ENCODE measurements at places on chromosomes 13 and 19.

- no peak for DNase-seq
Observed at GRCh38 chr13:33284031-33284430, 1.5 kb downstream of the STARD13 start.

DNA sequence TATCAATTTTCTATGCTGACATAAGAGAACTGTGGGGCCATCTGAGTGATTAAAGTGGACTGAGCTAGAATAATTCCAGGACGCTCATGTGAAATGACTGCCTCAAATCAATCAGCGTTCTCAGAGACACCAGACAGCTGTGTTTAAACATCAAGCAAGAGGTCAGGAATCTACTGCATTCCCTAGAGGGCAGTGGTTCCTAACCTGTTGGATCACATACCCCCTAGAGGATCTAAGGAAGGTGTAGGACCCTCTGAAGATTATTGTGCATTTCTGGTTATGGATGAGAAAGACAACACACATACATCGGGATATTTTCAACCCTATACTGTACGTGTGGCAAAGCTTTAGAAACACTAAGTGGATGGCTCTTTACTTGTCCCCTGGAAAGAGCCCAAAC lies 51.8 kb upstream of the FREM2 start:
- no peak for DNase-seq

DNA sequence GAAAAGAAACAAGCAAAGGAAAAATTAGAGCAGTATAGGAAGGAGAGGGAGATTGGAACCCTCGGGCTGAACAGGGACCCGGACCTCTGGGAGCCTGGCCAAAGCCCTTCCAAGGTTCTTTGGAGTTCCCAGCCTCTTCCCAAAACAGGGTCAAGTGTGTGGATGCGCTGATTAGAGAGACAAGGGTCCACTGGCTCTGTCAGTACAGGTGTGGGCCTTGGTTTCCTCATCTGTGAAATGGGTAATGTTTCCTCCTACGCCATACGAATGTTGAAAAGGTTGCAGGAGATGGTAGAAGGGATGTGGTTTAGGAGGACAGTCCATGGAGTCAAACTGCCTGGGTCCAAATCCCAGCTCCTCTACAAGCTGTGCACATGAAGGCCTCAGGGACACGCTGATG lies 2.1 kb upstream of the SYCN start:
- DNase-seq, result no peak

- no peak for DNase-seq
Observed at GRCh38 chr13:112240076-112240475, 136.1 kb upstream of the SPACA7 start.

GRCh38 chr13:104597546-104598180 lies 1531.4 kb upstream of the SLC10A2 start:
- DNase-seq, result no peak

DNA sequence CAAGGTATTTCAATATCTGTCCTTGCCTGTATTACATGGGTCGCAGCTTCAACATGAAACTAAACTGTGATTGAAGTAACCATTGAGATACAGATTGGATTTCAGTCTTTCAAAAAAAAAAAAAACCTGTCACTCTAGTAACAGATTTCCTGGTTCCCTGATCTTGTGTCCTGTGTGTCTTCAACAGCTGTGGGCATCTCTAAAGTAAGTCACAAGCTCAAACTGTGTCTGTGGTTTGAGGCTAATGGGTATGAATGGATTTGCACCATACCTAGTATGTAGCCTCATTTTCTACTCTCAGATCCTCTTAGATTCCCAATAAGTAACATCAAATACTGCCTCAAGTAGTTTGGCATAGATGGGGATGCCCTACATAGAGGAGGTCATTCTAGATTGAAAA lies 300.1 kb downstream of the COG6 start:
- no peak for DNase-seq

DNA sequence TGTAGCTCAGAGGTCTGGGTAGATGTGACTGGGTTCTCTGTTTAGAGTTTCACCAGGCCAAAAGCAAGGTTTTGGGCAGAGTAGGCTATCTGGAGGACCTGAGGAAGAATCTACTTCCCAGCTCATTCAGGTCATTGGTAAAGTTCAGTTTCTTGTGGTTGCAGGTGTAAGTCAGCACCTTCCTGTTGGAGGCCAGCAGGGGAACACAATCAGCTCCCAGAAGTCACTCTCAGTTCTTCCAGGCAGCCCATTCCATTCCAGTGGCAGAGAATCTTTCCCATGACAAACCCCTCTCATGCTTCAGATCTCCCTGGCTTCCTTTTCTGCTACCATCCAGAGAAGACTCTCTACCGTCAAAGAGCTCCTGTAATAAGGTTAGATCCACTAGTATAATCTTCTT lies 176.2 kb upstream of the UFM1 start:
- no peak for DNase-seq

DNA sequence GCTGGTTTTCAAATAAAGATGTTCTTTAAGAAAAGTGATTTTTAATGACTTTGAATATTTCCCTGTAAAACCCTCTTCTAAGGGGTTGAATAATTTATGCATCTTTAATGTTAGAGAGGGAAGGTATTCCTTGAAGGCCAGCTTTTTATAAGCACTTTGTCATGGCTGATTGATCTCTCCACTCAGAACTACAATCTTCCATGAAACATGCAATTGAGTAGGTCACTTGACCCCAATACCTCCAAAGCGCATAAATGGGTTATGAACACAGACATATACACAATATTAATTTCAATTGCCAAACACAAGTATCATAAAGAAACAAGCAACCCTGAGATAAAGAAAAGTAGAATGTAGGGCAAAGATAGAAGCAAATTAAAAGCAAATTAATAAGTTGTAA lies 359.9 kb downstream of the MTUS2 start:
- DNase-seq, result no peak

DNA sequence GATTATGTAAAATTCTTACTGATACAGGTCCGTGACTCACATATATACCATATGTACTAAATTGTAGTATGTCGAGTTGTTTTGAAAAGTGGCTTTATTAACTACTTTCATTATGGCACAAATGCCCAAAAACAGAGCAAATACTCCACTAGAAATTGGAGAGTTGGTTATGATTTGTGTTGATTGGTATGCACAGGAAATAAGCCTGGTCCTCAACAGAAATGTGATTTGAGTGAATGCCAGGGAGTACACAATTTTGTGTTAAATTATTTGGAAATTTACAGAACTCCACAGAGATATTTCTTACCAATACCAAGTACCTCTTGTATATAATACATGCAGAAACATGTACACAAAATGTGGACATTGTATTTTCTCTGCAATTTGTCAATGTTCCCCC lies 676.7 kb downstream of the PCDH9 start:
- no peak for DNase-seq

- DNase-seq, result no peak
Observed at GRCh38 chr19:3338541-3339181, 27.7 kb upstream of the NFIC start.

GRCh38 chr13:113374511-113375175 lies 10.7 kb upstream of the GRTP1 start:
- no peak for DNase-seq

GRCh38 chr13:75554464-75554863 lies 4.9 kb downstream of the UCHL3 start:
- no peak for DNase-seq

DNA sequence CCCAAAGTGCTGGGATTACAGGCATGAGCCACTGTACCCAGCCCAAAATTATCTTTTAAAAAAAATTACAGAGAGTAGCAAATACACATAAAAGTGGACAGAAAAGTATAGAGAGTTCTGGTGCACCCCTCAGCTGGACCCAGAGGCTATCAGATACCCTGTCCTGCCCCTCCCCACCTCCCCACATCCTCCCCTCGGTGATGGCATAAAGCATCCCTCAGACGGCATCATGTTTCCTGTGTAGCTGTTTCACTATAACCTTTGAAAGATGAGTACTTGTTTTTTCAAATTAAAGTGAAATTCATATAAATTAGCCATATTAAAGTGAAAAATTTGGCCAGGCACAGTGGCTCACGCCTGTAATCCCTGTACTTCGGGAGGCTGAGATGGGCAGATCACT lies 20.1 kb downstream of the SLC27A1 start:
- no peak for DNase-seq

DNA sequence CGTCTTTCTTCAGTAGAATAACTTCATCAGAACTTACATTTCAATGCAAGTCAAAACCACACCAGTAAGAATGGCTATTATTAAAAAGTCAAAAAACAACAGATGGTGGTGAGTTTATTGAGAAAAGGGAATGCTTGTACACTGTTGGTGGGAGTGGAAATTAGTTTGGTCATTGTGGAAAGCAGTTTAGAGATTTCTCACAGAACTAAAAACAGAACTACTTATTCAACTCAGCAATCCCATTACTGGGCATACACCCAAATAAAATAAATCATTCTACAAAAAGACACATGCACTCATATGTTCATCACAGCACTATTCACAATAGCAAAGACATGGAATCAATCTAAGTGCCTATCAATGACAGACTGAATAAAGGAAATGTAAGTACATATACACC lies 231.2 kb downstream of the NHLRC3 start:
- DNase-seq, result no peak

DNA sequence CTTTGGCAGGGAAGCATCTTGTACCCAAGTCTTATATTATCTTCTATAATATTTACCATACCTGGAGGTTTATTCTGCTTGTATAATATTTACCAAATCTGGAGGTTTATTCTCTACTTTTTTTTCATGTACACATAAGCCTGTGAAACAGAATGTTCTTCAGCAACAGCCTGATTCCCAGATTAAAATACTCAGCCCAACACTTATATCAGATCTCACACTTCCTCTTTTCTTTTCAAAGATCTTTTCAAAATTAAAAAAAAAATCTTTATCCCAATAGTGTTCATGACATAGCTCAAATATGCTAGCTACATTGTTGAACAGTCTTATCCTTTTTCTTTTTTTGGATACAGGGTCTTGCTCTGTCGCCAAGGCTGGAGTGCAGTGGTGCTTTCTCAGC lies 300.7 kb downstream of the LMO7 start:
- no peak for DNase-seq

GRCh38 chr19:45972081-45972946 lies 1.4 kb downstream of the NOVA2 start:
- DNase-seq, result no peak

GRCh38 chr19:12675940-12676339 lies 5.7 kb downstream of the DHPS start:
- DNase-seq, result no peak

- no peak for DNase-seq
Observed at GRCh38 chr13:112719556-112719955, 29.7 kb downstream of the ATP11A start.

- no peak for DNase-seq
Observed at GRCh38 chr19:13841962-13842290, 35.0 kb upstream of the NANOS3 start.

DNA sequence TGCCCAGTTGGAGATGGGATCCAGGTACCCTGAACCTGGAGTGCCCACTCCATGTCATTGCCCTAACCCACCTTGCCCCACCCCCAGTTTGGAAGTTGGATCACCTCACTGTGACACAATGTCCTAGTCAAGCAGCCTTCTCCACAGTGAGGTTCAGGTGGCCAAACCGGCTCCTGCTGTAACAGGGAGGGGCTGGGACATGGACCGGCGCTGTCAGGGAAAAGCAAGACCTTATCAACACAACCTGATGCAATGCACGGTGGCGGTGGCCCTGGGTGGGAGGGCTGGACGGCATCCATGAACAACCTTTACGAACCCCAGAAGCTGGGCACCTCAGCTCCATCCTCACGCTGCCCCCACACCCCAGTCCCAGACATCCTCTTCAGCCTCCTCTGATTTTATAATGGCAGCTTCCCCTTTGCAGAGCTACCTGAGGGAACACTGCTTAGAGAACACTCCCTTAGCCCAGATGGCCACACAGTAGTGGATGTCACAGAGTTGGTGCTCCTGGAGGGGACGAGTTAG lies 1.6 kb upstream of the KRTDAP start:
- no peak for DNase-seq

- no peak for DNase-seq
Observed at GRCh38 chr19:10983026-10983425, 22.2 kb downstream of the SMARCA4 start.

DNA sequence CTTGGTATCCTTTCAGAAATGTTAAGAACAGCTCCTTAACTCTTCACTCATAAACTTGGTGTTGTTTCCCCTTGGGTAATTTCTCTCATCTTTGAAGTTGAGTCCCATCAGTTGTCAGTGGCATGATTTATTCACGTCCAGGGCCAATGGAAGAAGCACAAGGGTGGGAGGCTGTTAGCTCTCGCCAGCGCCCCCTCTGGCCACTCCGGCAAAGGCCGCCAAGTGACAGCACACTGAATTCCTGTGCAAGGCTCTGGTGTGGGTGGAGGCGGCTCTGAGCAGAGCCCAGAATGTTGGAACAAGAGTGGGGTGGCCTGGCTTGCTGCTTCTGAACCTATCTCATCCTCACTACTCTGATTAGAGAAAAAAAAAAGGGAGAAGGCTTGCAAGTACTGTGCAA lies 13.1 kb upstream of the MEDAG start:
- DNase-seq, result no peak

DNA sequence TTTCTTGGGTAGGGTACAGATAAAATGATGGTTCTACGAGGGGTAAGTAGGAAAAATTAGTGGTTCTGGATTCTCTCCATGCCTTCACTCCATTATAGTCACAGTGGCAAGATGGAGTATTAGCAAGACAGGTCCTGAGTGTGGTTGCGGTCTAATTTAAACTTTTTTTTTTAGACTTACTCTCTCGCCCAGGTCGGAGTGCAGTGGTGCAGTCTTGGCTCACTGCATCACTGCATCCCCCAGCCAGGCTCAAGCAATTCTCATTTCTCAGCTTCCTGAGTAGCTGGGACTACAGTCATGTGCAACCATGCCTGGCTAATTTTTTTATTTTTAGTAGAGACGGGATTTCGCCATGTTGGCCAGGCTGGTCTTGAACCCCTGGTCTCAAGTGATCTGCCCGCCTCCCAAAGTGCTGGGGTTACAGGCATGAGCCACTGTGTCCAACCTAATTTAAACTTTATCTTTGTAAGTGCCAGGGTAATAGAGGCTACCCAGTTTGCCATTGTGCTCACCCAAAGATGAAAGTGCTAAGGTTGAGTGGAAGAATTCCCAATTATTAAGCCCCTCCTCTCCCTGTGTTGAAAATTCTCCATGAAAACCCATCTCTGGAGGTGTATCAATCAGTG lies 135.6 kb downstream of the TM9SF2 start:
- DNase-seq, result no peak

Data from GM12878 (cell line).